ENCODE measurements at places on chromosomes 6 and 20.

GRCh38 chr20:20370094-20370575 lies 2.2 kb downstream of the INSM1 start:
- DNase-seq: no peak

DNA sequence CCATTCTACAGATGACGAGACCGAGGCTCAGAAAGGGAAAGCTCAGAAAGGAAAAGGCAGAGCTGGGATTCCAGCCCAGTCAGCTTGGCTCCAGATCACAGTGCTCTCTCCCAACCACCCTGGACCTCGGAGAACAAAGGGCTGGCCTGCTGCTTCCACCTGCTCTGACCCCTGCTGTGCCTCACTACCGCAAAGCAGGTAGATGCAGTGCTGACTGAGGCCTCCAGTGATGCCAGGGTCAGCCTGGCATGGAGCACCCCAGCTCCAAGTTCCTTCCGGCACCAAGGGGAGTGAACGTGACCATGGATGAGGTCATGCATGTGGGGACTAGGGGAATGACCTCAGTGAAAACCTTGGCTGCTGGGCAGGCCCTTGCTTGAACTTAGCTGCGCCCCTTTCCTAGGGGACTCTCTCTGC lies 20.7 kb upstream of the TLDC2 start:
- no peak for DNase-seq

GRCh38 chr20:59363101-59363500 lies 62.7 kb downstream of the EDN3 start:
- no peak for DNase-seq

GRCh38 chr20:53227523-53227922 lies 255.4 kb downstream of the TSHZ2 start:
- DNase-seq: no peak

DNA sequence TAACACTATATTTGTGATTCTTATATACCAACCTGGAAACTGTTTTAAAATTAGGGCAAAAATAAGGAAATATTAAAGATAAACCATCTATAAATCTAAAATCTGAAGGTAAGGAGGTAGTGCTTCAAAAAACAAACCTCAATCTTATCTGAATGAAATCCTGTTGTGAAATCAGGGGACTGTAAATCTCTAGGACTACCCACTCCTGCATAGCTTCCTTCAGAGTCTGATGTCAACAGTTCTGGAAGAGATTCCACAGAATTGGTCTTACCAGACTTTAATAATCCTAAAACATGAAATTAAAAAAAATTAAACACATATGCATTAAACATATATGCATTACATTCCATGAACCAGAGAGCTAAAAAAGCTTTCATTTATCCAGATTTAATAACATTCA lies 51.4 kb downstream of the IBTK start:
- no peak for DNase-seq

Measured in T-helper 2 cell (primary cell).